ENCODE measurements at places on chromosomes 12 and 14.

DNA sequence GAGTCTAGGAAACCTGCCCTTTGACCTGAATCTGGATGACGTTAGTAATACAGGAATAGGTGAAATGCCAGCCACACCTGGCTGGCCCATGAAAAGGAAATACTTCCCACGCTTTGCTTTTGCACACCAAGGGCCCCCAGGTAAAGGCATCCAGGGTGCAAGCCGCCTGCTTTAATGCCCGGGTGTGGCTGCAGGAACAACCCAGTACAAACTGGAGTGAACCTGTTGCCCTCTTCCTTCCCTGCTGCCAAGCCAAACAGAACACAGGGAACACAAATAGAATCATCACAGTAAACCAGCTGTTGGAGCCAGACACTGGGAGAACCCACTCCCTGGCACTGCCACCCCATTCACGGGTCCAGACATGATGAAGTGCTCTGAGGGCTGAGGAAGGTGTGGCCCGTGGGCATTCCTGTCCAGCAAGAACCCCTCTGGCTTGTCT lies 24.2 kb upstream of the FOS start:
- no peak for DNase-seq

GRCh38 chr12:68905733-68906132 lies 27.2 kb downstream of the CPM start:
- DNase-seq, result no peak

GRCh38 chr12:93589081-93589480 lies 16.6 kb downstream of the SOCS2 start:
- no peak for DNase-seq

DNA sequence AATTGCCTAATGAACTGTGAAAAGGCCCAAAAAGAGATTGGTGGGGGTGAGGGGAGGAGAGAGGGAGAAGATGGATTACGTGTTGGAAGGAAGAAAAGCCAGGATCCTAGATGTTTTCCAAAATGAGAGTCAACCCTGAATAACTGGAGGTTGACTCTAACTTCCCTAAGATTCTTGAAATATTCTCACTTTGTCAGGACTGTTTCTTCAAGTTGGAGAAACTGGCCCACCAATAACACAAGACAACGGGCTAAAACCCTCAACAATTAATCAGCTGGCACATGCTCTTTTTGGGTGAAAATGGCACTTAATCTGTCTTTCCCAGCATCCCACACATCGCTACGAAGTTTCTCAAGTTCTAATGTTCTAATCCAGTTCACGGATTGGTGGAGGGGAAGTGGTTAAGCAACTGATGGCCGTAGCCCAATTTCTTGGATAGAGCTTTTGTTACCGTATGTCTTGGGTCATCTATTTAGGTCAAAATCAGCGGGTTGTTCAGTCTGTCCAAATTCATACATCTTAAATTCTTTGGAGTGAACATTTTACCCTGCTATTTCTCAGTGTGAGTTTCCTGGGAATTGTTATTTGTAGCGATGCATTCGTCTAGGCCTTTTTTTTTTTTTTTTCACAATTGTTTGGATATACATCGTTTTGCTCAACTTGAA lies 49.0 kb downstream of the GPHB5 start:
- no peak for DNase-seq

- no peak for DNase-seq
Observed at GRCh38 chr12:132061197-132061596, 82.9 kb downstream of the DDX51 start.

DNA sequence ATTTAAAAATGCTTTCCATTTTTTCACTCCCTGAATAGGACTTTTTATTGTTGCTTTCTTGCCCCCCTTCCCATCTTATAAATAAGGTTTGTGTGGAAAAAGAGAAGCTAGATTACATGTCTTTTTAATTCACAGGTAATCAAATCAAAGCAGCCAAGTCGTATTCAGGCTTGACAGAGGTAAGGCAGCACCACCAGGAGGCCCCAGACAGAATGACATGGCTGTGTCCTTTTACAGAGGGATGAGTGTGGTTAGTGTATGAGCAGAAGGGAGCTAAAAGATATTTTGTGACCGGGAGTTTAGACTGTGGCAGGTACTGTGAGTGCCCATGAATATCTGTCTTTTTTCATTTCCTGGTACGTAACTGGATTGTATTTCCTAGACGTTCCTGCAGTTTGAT lies 596.1 kb downstream of the ETNK1 start:
- no peak for DNase-seq

- DNase-seq, result no peak
Observed at GRCh38 chr12:46261646-46262045, 7.2 kb downstream of the SLC38A1 start.

- no peak for DNase-seq
Observed at GRCh38 chr12:4157122-4157521, 116.4 kb upstream of the CCND2 start.

GRCh38 chr12:94689002-94689645 lies 38.8 kb upstream of the TMCC3 start:
- DNase-seq, result no peak

GRCh38 chr12:114628199-114628598 lies 55.8 kb downstream of the TBX3 start:
- DNase-seq, result no peak

DNA sequence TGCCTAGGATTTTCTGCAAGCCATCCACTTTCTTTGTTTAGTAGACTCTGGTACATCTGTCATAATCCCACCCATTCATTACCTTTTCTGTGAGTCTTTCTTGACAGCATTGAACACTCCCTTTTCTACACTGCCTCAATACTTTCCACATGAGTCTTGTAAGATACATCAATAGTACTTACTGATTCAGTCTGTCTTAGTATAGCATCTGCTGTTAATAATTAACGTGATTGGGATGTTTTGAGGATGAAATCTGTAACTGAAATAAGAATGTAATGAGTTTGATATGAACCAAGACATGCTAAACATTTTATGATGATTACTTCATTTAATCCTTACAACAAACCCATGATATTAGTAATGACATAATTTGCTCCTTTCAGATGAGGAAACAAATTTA lies 196.2 kb upstream of the FOXG1 start:
- no peak for DNase-seq

GRCh38 chr12:76142305-76142704 lies 57.8 kb upstream of the NAP1L1 start:
- no peak for DNase-seq

DNA sequence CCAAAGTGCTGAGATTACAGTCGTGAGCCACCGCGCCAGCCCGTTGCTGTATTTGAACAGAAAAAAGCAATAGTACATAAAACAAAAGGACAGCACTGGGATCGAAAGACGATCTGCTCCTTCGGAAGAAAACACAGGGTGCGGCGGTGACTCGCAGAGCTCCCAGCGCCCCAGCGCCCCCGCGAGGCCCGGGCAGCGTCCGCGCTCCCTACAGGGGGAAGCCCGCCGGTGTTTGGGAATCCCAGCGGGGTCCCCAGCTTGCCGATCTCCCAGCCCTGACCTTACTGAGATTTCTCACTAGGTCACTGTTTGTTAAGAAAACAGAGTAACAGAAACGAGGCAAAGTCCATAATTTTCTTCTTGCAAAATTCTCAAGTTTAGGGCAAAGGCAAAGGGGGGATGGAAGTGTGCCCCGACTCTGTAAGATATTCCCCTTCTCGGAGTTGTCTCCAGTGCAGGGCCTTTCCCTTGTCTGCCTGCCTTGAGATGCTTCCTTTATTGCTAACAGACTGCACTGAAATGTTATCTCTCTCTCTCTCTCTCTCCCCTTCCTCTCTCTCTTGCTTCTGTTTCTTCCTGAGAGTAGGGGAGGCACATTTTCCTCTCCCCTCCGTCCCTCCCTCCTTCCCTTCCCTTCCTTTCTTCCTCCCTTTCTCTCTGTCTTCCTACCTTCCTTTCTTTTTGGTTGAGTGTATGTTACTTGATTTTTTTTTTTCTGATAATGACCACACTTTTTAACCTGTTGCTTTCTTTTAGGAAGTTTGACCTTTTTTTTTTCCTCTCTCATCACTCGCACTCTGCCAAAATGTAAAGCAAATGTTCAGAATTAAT lies 91.9 kb downstream of the TMEM30B start:
- peak; percentile 75 for DNase-seq

DNA sequence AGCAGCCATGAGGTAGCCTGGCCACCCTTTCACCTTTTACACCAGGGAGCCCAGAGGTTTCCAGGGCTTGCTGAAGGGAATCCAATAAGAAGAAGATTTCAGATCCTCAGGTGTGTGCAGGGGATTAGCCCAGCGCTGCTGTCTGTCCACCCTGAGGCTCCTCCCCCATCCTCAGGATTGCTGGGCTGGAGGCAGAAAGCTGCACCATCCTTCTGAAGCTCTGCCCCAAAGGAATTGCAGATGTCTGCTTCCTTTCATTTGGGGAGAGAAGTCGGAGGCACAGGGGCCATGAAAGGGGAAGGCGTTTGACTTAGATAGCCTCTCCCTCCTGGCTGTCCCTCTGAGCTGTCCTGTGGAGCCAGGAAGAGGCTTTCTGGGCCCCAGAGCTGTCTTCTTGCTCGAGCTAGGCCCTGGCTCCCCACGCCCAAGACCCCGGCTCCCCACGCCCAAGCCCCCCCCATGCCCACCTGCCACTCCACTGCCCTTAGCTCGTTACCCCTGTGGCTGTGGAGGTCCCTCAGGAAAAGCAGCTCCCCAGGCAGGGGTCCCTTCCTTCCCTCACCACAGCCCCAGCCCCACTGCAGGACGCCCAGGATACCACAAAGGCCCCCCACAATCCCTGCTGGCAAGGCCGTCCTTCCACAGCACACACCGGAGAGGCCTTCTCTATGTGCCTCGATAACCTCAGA lies 359.0 kb downstream of the CACNA1C start:
- DNase-seq, result no peak

- no peak for DNase-seq
Observed at GRCh38 chr12:32588604-32589003, 90.5 kb upstream of the DNM1L start.

DNA sequence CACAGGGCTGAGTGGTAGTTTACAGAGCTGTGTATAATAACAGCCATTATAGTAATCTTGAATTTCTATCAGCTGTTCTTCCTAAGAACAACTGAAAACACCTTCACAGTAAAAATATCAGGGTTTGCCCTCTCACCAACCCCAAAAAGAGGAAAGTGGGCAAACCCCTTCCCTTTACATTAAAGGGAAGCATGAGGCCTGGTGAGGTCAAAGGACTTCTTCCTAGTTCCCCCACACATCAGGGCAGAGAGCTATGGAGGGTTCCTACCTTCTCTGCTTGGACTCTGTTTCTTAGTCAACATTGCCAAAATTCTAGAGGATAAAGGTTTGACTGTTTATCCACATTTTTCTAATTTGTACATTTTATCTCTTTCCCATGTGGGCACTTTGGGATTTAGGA lies 4.4 kb upstream of the RPAP3 start:
- no peak for DNase-seq

- DNase-seq, result no peak
Observed at GRCh38 chr14:53963320-53964227, 6.9 kb upstream of the BMP4 start.

DNA sequence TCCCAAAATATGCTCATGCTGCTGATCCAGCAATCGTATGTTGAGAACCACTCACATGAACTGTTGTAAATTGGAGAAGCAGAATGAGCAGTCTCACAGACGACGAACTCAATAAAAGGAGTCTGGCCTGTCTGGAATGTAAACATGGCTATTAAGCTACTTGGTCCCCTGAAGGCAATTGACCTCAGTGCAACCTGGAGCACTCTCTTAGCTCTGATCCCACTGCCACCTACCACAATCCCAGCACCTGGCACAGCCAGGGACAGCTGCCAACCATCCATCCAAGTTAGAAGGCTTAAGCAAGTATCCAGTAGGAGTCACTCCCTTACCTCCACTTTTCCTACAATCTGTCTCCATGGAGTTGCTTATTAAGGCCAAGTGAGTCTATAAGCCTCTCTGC lies 406.9 kb upstream of the CLEC14A start:
- no peak for DNase-seq

DNA sequence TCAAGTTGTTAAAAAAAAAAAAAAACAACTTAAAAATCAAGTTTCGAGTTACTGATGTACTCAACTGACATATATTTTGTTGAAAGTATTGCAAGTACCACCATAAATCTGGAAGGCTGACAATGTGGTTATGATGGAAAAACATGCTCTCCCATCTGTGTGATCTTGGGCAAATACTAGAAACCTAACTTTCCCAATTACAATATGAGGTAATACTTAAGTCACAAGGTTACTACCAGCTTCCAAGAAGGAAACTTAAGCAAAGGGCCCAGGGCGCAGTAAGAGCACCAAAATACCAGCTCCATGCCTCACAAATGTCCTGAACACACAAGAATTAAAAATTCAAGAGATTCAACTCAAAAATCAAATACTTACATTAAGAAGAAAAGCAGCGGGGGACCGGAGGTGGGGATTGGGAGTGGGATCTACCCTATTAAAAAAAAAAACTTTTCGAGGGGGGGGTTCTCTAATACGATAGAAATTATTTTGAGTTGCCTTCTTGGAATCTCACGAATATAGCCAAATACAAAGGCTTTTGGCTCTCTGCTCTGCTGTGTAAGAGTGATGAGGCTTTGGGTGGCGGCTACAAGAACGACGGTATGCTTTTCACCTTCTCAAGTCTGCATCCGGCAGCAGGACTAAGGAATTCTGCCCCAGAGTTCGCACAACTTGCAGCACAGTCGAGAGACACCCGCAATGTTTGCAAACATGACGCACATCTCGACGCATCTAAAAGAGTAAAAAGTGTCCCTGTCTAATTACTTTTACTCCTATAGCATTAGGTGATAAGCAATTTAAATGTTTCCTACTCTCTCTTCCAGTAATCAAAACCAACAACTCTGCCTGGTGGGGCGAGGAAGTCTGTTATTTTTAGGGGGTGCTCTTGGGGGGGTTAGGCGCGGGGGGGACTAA lies 1.1 kb downstream of the SAV1 start:
- no peak for DNase-seq

GRCh38 chr14:68784978-68785533 lies 7.8 kb downstream of the ZFP36L1 start:
- no peak for DNase-seq

DNA sequence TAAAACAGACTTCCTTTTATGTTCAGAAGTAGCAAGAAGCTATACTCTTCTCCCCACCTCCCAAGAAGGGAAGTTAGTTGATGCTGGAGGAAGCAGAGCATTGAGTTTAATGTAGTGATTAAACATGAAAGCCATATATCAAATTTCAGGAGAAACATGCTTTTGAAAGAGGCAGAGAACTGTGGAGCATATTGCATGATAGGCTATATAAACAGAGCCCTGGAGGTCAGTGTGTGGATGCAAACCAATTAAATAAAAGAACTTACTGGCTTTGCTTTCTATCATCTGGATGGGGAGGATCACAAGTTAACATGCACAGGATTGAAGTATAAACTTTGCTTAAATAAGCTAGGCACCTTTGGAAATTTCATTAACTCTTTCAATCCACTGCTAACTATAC lies 94.1 kb downstream of the MSRB3 start:
- DNase-seq, result no peak

- DNase-seq, result peak; percentile 67
Observed at GRCh38 chr12:570921-571794, 92.1 kb downstream of the NINJ2 start.

GRCh38 chr12:70853326-70853725 lies 67.2 kb downstream of the PTPRR start:
- DNase-seq, result no peak

DNA sequence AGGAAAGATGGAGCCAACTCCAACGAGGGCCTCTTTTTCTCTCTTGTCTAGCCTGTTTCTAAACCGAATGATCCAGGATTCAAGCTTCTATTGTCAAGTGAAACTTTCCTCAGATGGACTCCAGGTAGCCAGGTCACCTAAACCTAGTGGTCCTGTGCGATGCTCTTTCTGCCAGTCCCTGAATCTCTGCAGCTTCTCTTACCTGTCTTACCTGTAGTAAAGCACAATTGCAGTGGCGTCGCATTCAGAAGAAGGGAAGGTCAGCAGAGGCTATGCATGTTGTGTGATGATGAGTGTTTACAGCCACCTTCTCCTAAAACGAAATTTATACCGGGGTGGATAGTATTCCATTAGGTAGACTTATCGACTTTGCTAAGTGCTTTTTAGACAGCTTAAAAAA lies 47.4 kb upstream of the TRAF3 start:
- no peak for DNase-seq

All from left forelimb (tissue), 1 donor.